ENCODE measurements at places on chromosomes 3 and 15. TPM values are rescaled to one million over a fixed set of nuclear protein-coding genes. Genes with fewer than 3 reads are reported as not detected.

Gene SPINK8
- not detected for total RNA-seq

GRCh38 chr15:41567261-41567660, 8.2 kb downstream of the TYRO3 start:
- DNase-seq = no peak

DNA sequence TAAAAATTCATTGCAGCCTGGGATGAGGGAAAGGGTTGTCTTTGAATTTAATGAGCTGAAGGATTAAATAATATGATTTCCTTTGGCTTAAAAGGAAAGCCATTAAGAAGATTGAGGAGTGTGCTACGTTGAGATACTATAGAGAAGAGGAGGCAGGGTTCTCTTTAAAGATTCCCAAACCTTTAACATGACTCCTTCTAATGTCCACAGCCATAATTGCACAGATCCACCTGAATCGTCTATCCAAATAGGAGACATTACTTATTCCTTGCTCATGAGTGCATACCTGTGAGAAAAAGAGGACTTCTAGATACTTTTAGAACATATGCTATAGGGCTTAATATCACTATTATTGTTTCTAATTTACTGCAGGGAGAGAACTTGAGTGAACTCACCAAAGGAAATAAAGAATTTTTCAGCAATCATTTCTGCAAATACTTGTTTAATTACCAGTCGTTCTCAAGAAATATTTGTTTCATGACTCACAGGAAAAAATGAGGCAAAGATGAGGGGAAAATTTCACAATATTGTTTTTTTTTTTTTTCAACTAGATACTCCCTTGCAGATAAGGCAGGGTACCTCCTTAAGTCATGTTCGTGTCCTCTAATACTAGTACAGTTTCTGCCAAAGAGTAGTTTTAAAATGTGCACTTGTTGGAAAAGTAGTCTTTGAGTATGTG, 8.9 kb upstream of the SUCNR1 start:
- DNase-seq = no peak

GRCh38 chr3:188529228-188529627, 375.3 kb downstream of the LPP start:
- DNase-seq = no peak

DNA sequence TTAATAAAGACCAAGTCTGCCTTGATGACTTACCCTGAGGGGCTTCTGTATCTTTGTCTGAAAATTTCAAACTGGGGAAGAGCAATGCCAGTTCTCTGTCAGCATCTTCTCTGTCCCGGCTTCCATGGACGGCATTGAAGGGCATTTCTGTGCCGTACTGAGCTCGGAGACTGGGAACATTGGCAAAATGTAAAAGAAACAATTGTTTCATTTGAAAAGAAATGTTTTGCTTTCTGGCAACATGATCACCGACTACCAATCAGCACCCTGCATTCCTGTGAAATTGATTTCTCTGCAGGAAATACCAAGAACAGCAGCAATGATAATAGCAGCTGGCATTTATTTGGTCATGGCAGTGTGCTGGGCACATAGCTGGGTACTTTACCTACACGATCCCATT, 26.2 kb downstream of the NME9 start:
- DNase-seq = no peak
